ENCODE measurements at places on chromosomes 13 and 19. TPM values are rescaled to one million over a fixed set of nuclear protein-coding genes. Genes with fewer than 3 reads are reported as not detected.

FFAR2 gene
- polyA plus RNA-seq = 0.30 TPM

FBN3 gene
- 2.4 TPM for polyA plus RNA-seq

- H3K27ac ChIP-seq = no peak overlapping the region
- H3K4me3 ChIP-seq = no peak overlapping the region
- no peaks in the 10 kb centered on the region for H3K36me3 ChIP-seq
- DNase-seq = no peak
- peaks cover 72% of the 10 kb centered on the region for H3K4me1 ChIP-seq
- peaks cover 9% of the 10 kb centered on the region for H3K27me3 ChIP-seq
Measured at GRCh38 chr19:8337728-8338127, 5.3 kb downstream of the KANK3 start.

GRCh38 chr19:52171321-52172169 is at the start of gene ZNF836:
ZNF836 (minus strand) TSS chr19:52171621; CDS start chr19:52168072, 3,549 bp downstream.
- peak within 1 kb of the TSS; percentile 52 for H3K27ac ChIP-seq
- H3K4me1 ChIP-seq = peaks cover 20% of the 10 kb centered on the region
- peak within 1 kb of the TSS; percentile 83 for H3K4me3 ChIP-seq
- H3K36me3 ChIP-seq = no peaks in the 10 kb centered on the region

DNA sequence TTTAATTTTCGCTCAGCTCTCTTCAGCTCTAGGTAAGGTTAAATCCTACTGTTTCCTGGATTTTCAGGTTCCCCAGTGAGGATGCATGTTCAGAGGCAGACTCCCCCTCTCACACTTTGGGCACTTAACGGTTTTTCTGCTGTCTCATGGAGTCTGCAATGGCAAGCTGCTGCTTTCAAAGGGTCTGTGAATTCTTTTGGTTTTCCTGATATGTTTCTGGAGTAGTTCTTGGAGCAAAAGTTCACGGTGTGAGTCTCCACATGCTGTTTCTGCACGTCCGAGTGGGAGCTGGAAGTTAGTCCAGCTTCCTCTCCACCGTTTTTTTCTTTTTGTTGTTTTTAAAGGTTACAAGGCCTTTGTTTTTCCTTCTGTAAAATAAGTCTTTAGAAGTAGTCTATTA is 35.4 kb downstream of the DNAJC15 start:
- no peaks in the 10 kb centered on the region for H3K36me3 ChIP-seq
- DNase-seq = no peak
- peak overlapping the region; percentile 71 for H3K27ac ChIP-seq
- no peak overlapping the region for H3K4me3 ChIP-seq
- H3K27me3 ChIP-seq = no peaks in the 10 kb centered on the region

Data from HepG2 (cell line).